ENCODE measurements at places on chromosomes 4 and X.

GRCh38 chrX:13985697-13986435, 43.8 kb downstream of the GEMIN8 start:
- no peak for DNase-seq

DNA sequence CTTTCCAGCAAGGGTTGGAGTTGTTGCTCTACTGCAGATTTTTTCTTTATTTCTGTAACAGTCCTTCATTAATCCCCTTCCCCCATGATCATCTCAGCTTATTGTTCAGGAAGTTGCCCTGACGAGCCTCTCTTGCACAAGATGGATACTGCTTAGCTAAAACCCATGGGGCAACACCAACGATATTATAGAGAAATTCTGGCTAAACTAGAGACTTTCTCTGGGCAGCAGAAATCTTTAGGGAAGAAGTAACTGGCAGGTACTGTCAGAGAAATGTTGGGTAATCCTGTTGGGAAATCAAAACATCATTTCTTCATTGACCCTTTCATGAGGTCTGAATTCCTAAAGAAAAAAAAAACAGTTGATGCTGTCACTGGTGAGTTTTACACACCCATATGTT, 921.3 kb downstream of the NLGN4X start:
- DNase-seq: no peak

GRCh38 chr4:103892586-103892985, 172.8 kb upstream of the TACR3 start:
- no peak for DNase-seq

DNA sequence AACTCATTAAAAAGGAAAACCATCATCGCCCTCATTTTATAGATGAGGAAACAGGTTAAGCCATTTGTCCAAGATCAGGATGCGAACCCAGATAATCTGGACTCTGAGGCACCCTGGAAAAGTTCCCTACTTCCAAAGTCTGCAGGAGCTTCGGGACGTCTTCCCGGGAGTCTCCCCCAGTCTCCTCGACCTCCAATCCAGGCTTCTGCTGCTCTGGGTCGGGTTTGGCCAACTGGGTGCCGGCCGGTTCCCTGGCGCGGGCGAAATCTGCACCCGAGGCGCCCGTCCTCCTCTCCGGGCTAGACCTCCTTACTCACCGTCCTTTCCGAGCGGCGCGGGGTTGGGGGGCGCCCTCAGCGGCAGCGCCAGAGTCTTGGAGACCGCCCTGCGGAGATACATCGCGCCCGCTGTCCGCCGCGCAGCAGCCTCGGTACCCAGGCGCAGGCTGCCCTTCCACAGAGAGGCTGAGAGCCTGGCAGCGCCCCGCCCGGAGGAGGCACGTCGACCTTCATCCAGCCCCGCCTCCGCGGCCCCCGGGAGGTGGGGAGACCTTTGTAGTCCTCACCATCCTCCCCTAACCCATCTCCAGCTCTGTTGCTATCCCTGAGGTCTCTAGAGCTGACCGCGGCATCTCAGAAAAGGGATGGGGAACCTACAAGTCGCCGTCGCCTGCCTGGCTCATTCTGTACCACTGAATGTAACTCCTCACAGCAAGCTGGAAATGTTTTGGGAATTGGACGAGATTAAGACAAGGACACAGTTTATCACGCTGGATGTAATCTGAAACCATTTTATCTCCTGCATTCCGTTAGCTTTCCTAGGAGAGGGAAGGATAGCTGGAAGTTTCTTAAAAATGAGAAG, at the start of gene MGARP:
MGARP (minus strand) TSS at position 466 of the 861 bp plus-strand sequence; CDS start at position 399, 67 bp downstream.
- no peak for DNase-seq

- no peak for DNase-seq
Observed at GRCh38 chrX:24672701-24673190, 21.0 kb upstream of the POLA1 start.

Measured in SHP77 treated with DMSO at 0.1 percent for 48 hours (cell line).